ENCODE measurements at places on chromosomes 3 and 15.

GRCh38 chr15:78565097-78565950 lies at the start of gene CHRNA5:
Gene CHRNA5, plus strand, starts transcription at chr15:78565520. Its CDS starts 200 bp downstream, at chr15:78565720.
- peak; percentile 98 for DNase-seq

- no peak for DNase-seq
These were observed 39.6 kb downstream of the MLH1 start for GRCh38 chr3:37032961-37033360.

DNA sequence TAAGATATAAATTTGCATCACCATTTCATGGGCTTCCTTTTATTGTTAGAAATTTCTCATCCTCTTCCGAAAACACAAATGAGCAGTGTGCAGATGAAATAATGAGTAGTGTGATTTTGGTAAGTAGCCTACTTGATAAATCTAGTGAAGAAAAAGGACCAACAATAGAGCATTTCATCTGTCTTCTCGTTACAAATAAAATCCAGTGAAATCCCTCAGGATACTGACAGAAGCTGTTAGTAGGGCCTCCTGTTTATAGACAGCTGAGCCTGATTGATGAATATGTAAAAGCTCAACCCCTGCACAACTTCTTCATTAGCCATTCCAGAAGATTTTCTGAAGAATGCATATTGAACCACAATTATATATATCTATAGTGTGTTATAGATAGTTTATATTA lies 363.7 kb upstream of the EPHA6 start:
- DNase-seq, result no peak

DNA sequence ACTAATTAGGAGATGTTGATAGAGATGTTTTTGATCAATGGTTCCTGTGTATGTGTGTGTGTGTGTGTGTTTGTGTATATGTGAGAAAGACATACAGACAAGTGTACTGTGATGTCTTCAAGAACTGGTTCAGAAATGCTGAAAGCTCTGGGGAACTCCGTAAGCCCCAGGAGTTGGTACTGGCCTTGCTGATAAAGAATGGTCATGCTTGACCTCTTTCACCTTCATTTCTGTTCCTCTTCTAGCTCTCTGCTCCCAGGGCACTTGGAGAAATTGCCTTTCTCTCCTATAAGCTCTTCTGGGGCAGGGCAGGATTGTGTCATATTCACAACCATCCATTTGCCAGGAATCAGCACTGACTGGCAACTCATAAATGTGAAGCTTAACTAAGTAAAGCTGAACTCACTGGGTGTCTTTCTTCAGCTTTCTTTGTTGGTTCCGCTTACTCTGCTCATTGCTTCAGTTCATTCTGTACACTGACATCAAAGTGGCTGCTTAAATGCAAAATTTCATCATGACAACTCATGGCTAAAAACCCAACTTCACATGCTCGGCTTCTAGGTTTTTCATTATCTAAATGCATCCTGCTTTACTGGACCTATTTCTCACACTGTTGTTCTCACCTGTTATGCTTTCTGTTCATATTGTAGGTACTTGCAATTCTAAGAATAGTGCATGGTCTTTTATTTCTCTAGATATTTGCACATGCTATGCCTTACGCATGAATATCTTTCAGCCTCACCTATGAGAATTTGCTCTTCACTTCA lies 162.1 kb upstream of the LYSMD4 start:
- DNase-seq, result no peak

GRCh38 chr15:72135719-72136118 lies 17.5 kb downstream of the SENP8 start:
- DNase-seq, result no peak

DNA sequence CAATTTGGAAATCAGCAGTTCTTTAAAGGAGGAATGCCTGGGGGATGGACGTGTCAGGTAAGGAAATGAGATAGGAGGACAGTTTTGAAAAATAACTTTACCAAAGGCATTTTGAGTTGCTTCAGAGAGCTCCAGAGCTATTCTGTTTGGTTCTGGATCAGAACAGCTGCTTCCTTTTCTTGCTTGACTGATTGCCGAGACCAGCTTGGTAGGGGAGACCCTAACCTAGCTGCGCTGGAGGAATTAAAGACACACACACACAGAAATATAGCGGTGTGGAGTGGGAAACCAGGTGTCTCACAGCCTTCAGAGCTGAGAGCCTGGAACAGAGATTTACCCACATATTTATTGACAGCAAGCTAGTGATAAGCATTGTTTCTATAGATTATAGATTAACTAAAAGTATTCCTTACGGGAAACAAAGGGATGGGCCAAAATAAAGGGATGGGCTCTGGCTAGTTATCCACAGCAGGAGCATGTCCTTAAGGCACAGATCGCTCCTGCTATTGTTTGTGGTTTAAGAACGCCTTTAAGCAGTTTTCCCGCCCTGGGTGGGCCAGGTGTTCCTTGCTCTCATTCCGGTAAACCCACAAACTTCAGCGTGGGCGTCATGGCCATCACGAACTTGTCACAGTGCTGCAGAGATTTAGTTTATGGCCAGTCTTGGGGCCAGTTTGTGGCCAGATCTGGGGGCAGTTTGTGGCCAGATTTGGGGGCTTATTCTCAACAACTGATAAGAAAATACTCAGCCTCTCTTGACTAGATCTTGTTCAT lies 556.0 kb downstream of the ROBO1 start:
- DNase-seq, result peak; percentile 41

- peak; percentile 70 for DNase-seq
These were observed 1.3 kb downstream of the ZNF710 start for GRCh38 chr15:90002428-90002844.

- no peak for DNase-seq
These were observed 412.8 kb upstream of the TGFBR2 start for GRCh38 chr3:30193625-30194044.

GRCh38 chr3:65593780-65594752 lies 444.7 kb downstream of the MAGI1 start:
- no peak for DNase-seq

- DNase-seq, result no peak
These were observed 4.7 kb upstream of the GCSAM start for GRCh38 chr3:112137781-112138180.

DNA sequence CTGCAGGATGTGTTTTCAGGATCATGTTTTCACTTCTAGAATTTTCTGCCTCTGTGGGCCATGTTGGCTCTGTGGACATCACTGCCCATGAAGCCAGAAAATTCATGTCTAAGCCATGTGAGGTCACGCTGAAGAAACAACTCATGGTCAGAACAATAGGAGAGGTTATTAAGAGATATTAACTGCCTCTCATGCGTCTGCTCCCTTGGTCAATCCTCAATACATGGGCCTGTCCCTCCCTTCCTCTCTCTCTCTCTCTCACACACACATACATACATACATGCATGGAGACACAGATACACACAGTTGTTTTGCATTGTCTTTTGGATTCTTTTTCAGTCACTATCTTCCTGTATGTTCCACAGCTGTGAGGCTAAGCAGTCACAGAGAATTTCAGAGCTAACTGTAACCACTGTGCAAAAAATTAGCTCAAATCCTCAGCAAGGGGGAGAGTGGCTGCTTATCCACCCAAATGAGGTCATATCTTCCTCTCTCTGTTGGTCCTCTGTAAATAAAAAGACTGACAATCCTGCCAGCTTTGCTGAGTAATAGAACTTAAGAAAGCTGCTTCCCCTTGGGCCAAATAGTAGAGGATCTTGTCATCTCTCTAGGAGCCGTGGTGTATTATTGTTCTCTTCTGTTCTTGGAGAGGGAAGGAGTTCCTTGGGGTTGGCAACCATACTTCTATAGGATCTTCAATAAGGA lies 45.6 kb downstream of the LRTM1 start:
- no peak for DNase-seq

DNA sequence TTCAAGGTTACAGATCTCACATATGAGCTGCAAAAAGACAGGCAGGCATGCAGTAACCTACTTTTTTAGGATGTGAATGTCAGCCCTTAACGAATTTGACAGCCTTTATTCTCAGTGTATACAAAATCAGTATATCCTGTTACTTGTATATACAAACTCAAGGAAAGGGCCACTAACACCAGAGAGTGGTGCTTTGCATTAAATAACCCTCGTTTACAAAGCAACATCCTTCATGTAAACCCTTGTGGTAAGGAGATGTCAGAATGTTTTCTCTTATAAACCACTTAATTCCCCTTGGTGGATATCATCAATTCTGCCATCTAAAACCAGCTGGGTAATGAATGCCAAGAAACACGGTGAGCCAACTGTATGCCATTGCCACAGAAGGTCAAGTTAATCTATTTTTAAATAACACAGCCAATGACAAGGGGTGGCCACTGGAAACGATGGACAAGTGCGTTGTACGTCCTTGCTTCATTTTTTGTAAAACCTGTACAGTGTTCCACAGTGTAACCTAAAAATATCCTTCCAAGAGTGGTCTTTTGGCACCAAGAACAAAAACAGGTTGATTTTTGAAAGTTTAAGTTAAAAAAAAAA lies 7.5 kb downstream of the MAGI1 start:
- no peak for DNase-seq

GRCh38 chr3:192750201-192750600 lies 22.9 kb upstream of the FGF12 start:
- DNase-seq, result no peak

DNA sequence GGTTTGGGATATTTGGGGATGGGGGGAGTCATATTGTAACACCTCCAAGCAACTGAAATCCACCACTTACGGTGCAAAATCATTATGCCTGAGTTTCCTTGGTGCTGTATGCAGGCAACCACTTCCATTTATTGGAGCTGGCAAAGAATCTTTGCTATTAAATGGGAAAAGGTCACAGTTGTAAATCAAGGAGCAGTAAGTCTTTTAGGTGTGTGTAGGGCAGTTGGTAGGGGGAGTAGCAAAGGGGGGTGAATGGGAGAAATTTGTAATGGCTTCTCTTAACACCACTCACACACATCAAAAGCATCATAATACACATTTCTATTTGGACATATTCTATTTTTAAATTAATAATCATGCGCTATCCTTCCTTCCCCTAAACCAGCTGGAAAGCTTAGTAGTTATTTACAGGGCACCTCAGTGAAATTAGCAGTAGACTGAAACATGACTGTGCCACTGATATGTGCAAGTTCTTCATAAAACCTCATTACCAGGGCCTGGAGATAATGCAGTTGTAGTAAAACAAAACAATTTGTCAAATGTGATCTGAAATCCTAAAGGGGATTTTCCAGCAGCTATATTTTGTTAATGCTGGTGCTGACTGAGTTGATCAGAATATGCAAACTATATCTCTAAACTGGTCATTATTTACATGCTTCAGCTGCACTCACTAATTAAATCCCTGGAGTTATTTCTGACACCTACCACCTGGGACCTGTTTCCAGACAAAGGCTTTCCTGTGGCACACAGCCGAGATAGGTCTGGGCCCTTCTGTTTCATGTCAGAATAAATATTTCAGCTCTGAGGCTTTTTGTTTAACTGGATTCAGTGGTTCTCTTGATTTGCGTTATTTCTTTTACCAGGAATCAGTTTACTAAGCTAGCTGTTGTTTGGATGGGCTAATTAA lies 90.1 kb downstream of the B3GALNT1 start:
- DNase-seq, result peak; percentile 11

- no peak for DNase-seq
These were observed 30.4 kb upstream of the KCNMB2 start for GRCh38 chr3:178505832-178506231.

DNA sequence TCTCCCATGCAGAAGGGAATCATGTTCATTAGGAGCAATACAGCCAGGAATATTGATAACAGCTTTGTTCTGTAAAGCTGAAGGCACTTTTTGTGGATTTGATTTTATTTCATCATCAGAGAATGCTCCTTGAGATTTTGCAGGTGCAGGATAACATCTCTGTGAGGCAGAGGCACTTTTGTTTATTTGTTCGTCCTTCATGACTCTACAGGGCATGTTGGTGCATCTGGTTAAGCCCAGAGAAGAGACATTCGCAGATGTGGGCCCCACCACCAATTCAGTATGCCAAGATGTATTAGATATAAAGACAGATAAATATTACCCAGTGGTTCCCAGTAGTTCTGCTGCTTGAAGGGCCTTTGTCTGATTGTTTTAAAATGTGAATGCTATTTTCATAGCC lies 368.1 kb upstream of the SEMA6D start:
- no peak for DNase-seq

- DNase-seq, result no peak
These were observed 54.6 kb downstream of the PPM1L start for GRCh38 chr3:160810362-160811236.

GRCh38 chr15:32842081-32842480 lies 124.3 kb downstream of the GREM1 start:
- DNase-seq, result no peak

DNA sequence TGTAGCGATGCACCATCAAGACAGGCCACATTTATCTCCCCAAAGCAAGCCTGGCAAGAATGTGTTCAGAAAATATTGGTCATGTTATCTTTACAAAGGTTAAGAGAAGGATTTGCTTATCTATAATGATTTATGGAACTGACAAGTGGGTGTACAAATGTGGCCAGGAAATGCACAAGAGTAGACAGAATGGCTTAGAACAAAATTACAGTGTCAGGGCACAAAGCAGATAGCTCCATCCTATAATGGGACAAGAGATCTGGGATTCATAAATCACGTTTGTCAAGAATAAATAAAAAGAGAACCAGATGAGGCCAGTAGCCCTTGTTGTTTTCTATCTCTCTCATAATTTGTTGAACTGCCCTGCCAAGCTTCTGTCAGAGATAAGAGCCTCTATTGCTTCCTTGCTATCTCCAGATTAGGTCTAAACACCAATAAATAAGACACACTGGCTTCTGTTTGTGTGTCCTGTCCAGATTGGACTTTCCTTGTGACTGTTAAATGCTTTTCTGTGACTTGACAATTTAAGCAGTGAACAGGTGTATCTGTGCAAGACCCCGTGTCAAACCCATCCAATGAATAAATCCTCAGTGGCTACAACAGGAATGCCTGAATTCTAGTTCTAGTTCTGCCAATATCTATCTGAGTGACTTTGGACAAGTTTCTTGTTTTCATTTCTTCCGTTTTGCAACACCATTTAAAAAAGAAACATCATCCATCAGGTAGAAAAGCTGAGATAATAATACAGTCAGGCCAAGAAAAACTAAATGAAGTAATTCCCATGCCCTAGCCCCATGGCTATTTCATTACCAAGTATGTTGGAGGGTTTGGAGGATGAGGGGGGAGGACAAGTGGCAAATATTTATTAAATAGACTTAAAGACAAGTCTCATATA lies 157.2 kb downstream of the DCLK3 start:
- no peak for DNase-seq

GRCh38 chr3:153338487-153338886 lies 176.5 kb downstream of the RAP2B start:
- no peak for DNase-seq

DNA sequence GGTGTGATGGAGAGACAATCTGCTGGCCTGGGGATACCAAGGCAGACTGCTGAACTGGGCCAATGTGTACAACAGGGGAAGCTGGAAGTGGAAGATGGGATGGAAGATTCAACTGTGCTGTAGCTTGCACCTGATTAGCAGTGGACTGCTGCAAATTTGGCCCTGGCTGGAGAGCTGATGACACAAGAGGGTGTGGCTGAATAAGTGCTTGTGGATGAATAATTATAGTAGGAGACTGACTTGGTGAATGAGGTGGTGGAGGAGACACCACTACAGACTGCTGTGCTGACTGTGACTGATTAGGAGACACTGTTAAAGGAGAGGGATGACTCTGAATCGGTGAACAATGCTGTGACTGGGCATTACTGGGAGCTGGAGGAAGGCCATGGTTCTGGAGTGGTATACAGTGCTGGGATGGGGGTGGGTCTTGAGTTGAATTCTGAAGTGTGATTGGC lies 52.5 kb downstream of the PHC3 start:
- no peak for DNase-seq

Data from neural progenitor cell (in vitro differentiated cells).